CD4-positive, alpha-beta T cell treated with Interferon gamma for 1 hour (primary cell): ENCODE measurements at places on chromosomes 6 and 20.

GRCh38 chr6:7085911-7086310 is 21.9 kb upstream of the RREB1 start:
- no peak for DNase-seq

DNA sequence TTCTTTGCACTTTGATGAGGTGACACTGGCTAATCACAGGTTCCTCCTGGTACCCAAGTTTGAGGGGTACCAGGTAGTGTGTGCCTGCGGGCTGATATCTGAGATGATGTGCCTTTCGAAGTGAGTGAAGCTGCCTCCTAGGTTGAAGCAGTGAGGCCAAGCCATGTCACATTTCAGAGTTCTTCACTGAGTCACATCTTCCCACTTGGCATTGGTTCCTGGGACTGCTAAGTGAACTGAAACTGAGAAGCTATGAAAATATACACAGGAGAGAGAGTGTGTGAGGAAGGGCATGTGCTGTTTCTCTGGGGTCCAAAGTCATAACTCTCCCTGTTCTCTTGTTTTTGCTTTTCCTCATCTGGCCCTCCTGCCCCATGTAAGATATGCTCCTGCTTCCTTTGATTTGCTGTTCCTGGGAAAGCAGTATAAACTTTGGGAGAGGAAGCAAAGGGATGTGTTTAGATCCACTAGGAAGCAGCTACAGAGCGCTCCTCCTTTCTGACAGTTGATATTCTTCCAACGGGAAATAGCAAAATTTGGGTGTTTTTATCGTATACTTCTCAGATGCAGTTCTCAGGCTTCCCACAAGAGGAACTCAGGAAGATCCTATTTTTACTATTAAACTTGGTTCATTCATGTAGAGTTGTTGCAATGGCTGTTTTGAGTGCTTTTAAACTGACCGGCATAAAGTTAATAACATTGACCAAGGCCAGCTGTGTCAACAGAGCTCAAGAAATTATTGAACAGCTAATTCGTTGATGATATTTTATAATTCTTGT is 153.7 kb downstream of the MOXD1 start:
- DNase-seq, result no peak

DNA sequence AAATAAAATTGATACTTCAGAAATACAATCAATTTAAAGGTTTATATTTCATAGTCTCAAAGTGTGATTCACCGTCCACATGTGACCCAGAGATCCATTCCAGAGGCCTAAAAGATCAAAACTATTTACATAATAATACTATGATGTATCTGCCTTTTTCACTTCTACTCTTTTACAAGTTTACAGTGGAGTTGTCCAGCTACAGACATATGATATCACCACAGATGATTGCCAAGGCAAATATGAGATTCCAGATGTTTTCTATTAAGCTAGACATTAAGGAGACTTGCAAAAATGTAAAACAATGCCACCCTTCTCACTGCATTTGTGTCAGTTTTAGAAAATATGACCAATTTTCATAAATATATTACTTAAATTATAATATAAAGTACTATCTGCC is 443.7 kb downstream of the GJA1 start:
- no peak for DNase-seq

DNA sequence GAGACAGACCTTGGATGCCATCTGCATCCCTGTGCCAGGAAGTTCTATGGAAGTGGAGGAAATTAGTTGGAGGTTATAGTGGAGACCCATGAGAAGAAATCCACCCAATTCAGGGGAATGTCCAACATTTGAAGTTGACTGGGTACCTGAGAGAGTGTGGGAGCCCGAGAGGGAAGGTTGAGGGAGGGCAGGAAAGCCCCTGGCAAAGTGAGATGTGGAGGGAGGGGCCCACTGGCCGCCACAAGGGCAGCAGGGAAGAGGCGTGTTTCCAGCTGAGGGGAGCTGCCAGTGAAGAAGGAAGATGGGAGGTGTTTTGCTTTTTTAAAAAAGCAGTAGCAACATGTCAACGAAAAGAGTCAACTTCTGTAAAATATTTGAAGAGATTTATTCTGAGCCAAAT is 16.3 kb upstream of the SERPINB9 start:
- no peak for DNase-seq

DNA sequence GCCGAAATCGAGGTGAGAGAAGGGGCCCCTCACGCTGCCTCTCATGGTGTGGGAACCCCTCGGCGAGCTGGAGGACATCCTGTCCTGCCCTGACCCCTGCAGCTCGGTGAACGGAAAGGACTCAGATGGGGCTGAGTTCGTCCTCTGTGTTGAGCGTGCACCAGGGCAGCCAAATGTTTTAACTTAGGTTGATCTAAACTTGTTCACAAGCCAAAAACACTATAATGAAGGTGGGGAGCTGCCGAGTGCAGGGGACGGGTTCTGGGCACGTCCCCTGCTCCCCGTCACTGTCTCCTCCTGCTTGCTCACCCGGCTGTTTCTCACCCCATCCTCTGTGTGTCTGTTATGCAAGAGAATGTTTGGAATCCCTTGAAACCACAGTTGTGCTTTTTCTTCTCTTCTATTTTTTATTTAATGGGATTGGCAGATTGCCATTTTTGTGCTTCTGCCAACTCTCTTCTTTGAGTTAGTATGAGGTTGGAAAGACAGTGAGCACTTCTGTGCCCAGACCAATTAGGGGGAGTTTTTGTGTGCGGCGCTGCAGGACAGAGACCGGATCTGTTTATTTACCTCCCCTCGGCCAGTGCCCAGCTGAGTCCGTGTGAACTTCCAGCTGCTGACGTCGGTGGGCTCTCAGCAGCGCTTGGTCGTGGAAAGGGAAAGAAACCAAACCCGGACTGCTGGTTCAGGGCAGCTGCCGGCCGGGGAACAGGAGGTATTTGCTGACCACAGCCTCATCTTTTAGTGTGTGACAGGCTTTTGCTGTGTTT is 158.1 kb downstream of the DTNBP1 start:
- no peak for DNase-seq

- no peak for DNase-seq
Measured at GRCh38 chr6:105102186-105102585, 77.6 kb downstream of the POPDC3 start.

- no peak for DNase-seq
Measured at GRCh38 chr20:50577175-50578018, 67.2 kb downstream of the PTPN1 start.

- peak; percentile 22 for DNase-seq
Measured at GRCh38 chr6:33590531-33591198, 10.6 kb upstream of the BAK1 start.

GRCh38 chr6:152746172-152746553 is 4.4 kb upstream of the VIP start:
- DNase-seq, result no peak

DNA sequence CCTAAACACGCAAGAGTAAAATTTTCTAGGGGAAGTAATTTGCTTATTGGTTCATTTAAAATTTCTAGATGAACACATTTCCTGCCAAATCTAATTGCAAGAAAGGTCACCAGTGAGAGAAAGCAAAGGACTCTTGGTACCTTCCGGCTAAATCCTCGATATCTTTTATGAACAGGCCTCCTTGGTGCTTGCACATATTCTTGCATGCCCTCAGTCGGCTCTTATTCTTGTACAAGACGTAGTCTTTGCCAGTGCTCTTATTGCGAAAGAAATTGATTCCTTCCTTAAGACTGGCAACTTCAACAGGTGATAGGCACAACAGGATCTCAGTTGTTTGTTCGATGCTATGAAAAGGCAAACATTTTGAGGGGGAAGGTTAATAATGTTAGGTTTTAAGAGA is 141.7 kb upstream of the CARMIL1 start:
- DNase-seq, result no peak

- DNase-seq, result no peak
Measured at GRCh38 chr6:45473121-45473993, 95.6 kb upstream of the SUPT3H start.

DNA sequence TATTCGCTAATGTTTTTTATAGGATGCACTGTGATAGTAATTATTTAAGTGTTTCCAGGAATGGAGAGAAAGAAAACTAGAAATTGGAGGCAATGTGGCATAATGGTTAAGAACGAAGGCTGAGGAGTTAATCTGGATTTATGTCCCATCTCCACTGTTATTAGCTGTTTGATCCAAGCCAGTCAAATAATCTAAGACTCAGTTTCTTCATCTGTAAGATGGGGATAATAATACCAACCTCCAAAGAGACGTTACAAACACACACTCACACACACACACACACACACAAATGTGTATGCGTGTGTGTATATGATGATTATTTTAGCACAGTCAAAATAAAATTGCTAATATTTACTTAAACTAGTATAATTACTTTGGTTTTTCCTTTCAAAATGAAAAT is 36.9 kb upstream of the TPD52L1 start:
- no peak for DNase-seq

DNA sequence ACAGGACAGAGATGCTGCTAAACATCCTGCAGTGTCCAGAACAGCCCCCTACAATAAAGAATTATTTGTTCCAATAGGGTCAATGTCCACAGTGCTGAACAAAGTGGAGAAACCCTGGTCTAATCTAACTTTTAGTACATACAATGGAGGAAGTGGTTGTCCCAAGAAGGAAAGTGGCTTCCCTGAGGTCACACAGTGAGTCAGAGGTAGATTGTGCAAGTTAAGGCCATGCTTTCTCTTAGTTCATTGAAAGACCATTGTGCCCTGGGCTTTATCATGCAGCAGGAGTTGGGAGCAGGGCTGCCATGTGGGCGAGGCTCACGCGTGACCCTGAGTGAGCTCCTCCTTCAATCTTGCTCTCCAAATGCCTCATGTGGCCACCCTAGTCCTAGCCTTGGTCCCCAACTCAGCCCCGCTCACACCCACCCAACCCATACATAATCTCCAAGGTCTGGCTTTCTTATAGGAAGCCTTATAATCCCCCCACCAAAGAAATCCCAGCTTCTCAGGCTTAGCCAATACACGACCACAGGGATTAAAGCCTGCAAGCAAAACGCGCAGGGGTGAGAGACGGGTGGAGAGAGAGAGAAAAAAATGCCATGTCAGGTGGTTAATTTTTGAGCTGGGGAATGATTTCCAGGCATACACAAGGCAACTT is 19.9 kb downstream of the SLC13A3 start:
- peak; percentile 57 for DNase-seq

- DNase-seq, result no peak
Measured at GRCh38 chr20:44731657-44732056, 14.0 kb upstream of the KCNK15 start.

- DNase-seq, result no peak
Measured at GRCh38 chr20:50431066-50431450, 79.1 kb upstream of the PTPN1 start.

GRCh38 chr20:7291323-7291943 is 523.9 kb downstream of the BMP2 start:
- no peak for DNase-seq

GRCh38 chr6:35173427-35174087 is 32.4 kb upstream of the TCP11 start:
- no peak for DNase-seq

DNA sequence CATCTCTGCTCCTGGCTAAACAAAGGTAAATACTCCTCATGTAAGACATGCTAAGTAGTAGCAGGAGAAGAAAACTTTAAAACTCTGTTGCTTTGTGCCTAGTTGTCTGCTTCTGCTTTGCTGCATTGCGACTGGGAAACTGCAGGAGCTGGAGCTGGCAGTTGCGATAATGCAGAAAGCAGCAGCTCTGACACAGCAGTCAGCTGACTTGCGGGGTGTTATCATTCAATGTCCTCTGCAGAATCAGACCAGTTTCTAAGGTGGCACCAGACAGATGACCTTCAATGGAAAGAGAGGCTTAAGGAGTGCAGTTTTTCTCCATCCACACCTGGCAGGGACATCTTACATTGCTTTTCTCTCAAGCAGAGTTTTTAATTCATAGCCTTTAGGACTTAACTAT is 69.9 kb upstream of the SOX4 start:
- DNase-seq, result no peak

DNA sequence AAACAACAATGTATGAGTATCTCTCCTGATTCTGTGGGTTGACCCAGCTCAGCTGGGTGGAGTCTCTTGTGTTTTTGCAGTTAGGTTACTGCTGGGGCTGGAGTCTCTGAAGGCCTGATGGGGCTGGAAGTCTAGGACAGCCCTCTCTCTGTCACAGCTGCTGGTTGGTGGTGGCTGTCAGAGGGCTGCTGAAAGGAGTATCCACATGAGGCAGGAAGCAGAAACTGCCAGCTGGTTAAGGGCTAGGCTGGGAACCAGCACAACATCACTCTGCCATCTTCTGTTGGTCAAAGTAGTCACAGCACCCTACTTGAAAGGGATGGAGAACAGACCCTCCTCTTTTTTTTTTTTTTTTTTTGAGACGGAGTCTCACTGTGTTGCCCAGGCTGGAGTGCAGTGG is 10.0 kb upstream of the PACSIN1 start:
- no peak for DNase-seq

DNA sequence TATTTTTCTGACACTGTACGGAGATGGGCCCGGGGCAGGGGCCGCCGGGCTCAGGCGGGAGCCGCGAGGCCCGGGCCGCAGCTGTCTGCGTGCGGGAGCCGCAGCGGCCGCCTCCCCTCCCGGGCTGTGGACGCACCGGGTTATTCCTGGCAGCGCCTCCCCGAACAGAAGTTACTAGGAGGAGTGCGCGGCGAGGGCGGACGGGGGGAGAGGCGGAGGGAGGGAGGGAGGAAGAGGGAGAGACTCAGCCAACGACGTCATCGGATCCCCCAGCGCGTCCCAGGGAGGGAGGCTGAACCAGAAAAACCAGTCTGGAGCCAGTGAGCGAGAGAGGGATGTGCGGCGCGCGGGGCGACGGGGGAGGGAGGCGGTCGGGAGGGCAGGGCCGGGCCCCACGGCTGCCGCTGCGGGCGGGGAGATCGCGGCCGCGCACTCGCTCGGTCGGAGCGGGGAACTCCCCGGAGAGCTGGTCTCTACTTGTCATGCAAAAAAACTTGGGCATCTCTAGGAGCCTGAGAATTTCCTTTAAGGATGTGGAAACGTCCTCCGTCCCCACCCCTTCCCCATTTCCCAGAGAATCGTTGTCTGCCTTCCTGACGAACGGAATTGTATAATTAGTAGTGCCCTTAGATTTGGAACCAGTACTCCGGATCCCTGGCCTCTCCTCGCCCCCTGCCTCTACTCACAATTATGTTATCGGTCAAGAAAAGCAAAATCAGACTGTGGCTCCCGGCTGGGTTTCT is 1.4 kb upstream of the HIVEP2 start:
- DNase-seq, result peak; percentile 97

DNA sequence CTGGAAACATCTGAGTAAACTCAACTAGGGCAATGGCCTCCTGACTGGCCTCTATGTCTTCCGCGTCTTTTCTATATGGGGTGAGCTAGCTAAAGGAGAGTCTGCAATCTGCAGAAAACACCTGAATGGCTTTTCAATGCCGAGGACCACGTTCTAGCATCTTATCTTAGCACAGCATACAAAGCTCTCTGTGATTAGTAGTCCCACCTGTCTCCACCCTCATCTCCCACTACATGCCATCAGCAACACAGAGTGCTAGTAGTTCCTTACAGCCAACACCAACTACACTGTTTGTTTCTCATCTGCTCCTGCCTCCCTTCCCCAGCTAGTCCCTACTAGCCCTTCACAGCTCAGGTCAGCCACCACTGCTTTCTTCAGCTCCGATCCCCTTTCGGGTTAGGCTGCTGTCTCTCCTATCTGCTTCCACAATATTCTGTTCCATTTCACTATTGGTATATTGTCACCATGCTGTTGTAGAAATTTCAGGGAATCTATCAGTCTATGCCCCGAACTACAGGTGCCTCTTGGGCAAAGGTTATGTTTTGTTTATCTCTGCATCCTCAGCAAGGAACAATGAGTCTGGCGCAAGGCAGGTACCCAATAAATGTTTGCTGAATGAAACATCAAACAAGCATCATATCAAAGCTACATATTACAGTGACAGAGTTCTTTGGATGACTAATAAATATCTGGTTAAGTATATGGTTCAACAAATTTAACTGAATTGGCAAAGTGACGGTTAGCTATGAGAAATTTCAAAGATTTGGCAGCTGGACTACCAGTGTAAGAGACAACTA is 12.2 kb downstream of the LYRM4 start:
- DNase-seq, result no peak

- DNase-seq, result no peak
Measured at GRCh38 chr20:9509246-9509645, 5.1 kb upstream of the LAMP5 start.
